Effector memory CD4-positive, alpha-beta T cell (primary cell): ENCODE measurements at places on chromosomes 2 and 18.

- DNase-seq: no peak
Measured at GRCh38 chr2:63999049-63999448, 20.2 kb downstream of the VPS54 start.

DNA sequence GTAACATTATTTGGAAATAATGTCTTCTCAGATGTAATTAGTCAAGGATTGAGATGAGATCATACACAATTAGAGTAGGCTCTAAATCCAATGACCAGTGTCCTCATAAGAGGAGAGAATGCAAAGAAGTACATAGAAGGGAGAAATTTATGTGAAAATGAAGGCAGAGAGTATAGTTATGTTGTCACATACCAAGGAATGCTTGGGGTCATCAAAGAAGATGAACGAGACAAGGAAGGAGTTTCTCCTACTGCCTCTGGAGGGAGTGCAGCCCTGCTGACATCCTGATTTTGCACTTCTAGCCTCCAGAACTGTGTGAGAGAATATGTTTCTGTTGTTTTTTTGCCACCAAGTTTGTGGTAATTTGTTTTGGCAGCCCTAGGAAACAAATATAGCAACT, 100.1 kb downstream of the GALNT13 start:
- DNase-seq: no peak

GRCh38 chr2:165573534-165574461, 104.3 kb downstream of the CSRNP3 start:
- DNase-seq: no peak

GRCh38 chr2:43776324-43776723, 2.5 kb downstream of the DYNC2LI1 start:
- DNase-seq: no peak

GRCh38 chr18:79918615-79919011, 32.8 kb downstream of the SLC66A2 start:
- DNase-seq: no peak

GRCh38 chr18:814300-815084, 2.5 kb upstream of the YES1 start:
- DNase-seq: no peak

GRCh38 chr2:129934044-129934822, 45.2 kb upstream of the RAB6C start:
- DNase-seq: no peak

DNA sequence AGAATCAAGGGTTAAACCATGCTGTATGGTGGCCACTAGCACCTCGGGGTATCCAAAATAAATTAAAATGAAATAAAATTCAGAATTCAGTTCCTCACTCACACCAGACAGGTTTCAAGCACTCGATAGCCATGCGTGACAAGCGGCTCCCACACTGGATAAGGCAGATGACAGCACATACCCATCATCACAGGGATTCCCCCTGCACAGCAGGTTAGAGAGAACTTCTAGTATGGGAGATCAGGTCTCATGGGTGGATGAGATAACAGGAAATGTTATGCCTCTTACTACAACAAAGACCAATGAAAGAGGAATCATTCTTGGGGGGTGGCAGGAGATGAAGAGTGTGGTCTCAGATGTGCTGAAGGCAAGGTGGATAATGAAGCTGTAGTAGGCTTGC, 121.9 kb upstream of the ACAA2 start:
- no peak for DNase-seq

- DNase-seq: no peak
Measured at GRCh38 chr2:152564754-152565551, 152.3 kb downstream of the PRPF40A start.

DNA sequence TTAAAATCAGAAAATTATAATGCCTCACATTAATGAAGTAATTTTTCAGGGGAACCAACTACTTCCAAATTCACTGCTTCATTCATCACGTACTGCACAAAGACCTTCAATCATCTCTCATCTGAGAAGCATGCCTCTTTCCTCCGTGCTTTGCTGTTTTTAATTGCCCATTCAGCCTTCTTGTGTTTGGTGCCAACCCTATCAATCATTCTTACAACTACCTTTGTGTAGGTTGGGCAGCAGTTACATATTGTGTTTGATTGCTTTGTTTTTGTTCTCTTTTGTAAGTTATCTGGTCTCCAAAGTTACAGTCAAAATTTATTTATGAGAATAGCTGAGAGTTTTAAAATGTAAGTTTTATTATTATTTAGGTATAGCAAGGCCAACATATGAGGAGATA, 549.0 kb upstream of the SLC8A1 start:
- no peak for DNase-seq
